ENCODE measurements at places on chromosomes 3 and 15.

- peak overlapping the region; percentile 95 for H3K4me3 ChIP-seq
- H3K36me3 ChIP-seq = peaks cover 17% of the 10 kb centered on the region
- peaks cover 31% of the 10 kb centered on the region for H3K4me1 ChIP-seq
- peak overlapping the region; percentile 100 for H3K27ac ChIP-seq
- no peak for DNase-seq
Observed at GRCh38 chr15:50355619-50355905, 564 bp upstream of the GABPB1 start.

DNA sequence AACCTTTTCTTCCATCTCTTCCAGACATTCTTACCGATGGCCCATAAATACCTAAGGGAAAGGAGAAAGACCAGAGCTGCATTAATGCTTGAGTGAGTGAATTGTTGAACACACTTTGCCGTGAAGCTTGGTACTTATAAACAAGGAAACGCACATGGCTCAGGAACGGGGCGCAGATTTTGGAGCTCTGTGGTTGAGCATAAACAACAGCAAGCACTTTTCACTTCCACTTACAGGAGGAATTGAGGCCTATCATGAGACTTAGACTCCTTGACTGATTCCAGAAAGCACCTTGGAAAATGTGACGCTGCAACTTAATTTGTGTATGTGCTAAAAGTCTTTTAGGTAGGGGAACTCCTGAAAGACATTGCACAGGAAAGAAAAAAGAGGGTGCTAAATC, 197.5 kb upstream of the FEZF2 start:
- no peaks in the 10 kb centered on the region for H3K27me3 ChIP-seq
- H3K27ac ChIP-seq = no peak overlapping the region

DNA sequence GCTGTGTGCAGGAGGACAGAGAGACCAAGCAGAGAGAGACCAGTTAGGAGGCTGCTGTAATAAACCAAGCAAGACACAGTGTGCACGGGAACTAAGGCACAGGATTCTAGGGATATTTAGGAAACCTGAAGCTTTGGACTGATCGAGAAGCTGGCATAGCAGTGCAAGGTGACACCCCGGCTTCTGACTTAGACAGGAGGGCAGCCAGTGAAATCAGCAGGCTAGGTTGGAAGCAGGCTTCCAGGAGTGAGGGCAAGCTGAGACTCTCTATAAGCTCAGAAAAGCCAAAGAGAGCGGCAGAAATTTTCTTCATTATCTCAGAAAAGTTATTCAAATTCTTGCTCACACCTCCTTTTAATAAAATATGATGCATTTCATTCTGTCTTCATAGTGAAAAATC, 104.6 kb downstream of the LIPC start:
- no peaks in the 10 kb centered on the region for H3K36me3 ChIP-seq
- no peak for DNase-seq
- peaks cover 16% of the 10 kb centered on the region for H3K4me1 ChIP-seq
- peaks cover 28% of the 10 kb centered on the region for H3K27me3 ChIP-seq

GRCh38 chr3:11300970-11301369, 28.8 kb downstream of the ATG7 start:
- peak overlapping the region; percentile 4 for H3K27ac ChIP-seq
- H3K27me3 ChIP-seq = no peaks in the 10 kb centered on the region
- H3K36me3 ChIP-seq = peaks cover 12% of the 10 kb centered on the region
- H3K4me1 ChIP-seq = peaks cover 11% of the 10 kb centered on the region
- no peak overlapping the region for H3K4me3 ChIP-seq

DNA sequence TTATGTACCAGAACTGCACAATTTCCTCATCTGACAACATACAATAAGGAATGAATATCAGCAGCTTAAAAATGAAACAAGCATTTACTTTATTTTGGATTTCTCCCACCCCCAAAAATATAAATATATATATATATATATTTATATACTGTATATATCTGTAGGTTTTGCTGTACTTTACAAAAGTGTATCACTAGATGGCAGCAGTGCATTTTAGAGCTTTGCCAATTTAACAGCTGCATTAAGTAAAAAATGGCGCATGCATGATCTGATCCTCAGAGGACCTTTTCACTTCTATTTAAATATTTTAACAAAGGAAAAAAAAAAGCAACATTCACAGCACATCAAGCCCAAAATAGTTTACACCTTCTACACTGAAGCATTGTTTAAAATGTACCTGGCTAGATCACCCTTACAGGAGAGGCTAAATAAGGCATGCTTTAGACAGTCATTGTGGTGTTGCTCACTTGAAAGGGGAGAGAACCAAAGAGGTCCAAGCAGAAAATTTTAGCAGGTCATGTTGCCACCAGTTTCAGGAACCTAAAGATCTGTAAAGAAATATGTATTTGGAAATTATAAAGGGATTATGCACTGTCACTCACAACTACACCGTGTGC, 72.6 kb downstream of the NPTN start:
- peaks cover 3% of the 10 kb centered on the region for H3K36me3 ChIP-seq
- H3K27me3 ChIP-seq = no peaks in the 10 kb centered on the region
- no peak overlapping the region for H3K4me3 ChIP-seq

DNA sequence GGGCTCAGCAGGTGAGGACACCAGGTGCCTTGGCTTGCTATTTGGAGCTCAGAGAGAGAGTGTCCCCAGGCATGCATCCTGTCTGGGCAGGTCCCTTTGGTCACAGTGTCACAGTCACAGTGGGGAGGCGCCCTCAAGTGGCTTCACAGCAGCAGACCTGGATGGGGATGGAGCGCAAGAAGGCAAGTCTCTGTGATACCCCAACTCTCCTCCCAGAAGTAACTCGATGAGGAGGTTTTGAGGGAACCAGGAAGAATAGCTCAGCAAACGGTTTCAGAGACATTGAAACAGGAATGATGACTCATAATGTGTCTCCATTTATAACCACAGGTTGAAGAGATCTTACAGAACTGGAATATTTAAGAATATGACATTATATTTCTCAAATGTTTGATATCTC, 66.5 kb upstream of the SH3GL3 start:
- H3K27me3 ChIP-seq = peaks cover 28% of the 10 kb centered on the region
- H3K4me3 ChIP-seq = no peak overlapping the region
- H3K4me1 ChIP-seq = no peaks in the 10 kb centered on the region
- no peaks in the 10 kb centered on the region for H3K36me3 ChIP-seq
- peak; percentile 28 for DNase-seq
- no peak overlapping the region for H3K27ac ChIP-seq

GRCh38 chr3:99186016-99186415, 284.5 kb upstream of the DCBLD2 start:
- no peaks in the 10 kb centered on the region for H3K27me3 ChIP-seq
- H3K4me3 ChIP-seq = no peak overlapping the region
- no peaks in the 10 kb centered on the region for H3K36me3 ChIP-seq
- H3K4me1 ChIP-seq = no peaks in the 10 kb centered on the region
- no peak for DNase-seq
- no peak overlapping the region for H3K27ac ChIP-seq

DNA sequence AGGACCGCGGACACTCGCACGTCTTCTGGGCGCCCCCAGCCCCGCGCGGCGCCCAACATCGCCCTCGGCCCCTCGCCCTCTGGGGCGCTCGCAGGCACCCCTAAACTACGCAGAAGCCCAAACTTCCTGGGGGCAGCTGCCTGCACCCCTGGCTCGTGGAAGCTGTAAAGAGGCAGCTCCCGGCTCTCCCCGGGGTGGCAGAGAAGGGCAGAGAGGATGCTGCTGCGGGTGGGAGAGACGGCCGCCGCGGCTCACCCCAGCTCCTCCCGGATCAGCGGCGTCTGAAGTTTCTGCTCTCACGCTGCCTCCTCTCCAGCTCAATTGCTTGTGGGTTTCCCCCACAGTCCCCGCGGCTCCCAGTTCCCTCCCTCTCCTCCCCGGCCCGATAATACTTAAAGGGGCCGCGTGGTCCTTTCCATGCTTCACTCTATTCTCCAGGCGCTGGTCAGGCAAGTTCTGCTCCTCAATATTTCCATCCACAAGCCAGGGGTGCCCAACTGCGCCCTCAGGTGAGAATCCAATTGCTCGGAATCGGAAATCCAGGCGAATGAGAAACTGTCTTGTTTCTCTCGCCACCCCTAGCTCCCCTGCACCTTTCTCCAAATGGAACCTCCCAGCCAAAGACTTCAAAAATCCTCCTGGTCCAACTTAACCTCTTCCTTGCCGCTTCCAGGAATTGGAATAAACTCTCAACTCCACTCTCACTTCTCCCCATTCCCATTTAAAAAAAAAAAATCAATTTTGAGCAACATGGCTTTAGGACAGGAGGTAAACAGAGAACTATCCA, 748.5 kb downstream of the ROBO1 start:
- peaks cover 21% of the 10 kb centered on the region for H3K4me1 ChIP-seq
- H3K36me3 ChIP-seq = no peaks in the 10 kb centered on the region
- peak overlapping the region; percentile 99 for H3K27ac ChIP-seq
- peak; percentile 49 for DNase-seq
- H3K27me3 ChIP-seq = no peaks in the 10 kb centered on the region
- no peak overlapping the region for H3K4me3 ChIP-seq

- no peak overlapping the region for H3K27ac ChIP-seq
- H3K27me3 ChIP-seq = no peaks in the 10 kb centered on the region
- DNase-seq = no peak
- no peaks in the 10 kb centered on the region for H3K36me3 ChIP-seq
- H3K4me1 ChIP-seq = no peaks in the 10 kb centered on the region
Observed at GRCh38 chr3:102532901-102533300, 98.1 kb downstream of the ZPLD1 start.

- no peaks in the 10 kb centered on the region for H3K36me3 ChIP-seq
- H3K4me1 ChIP-seq = no peaks in the 10 kb centered on the region
- no peaks in the 10 kb centered on the region for H3K27me3 ChIP-seq
- peak; percentile 46 for DNase-seq
Observed at GRCh38 chr3:85576091-85576690, 617.4 kb downstream of the CADM2 start.

DNA sequence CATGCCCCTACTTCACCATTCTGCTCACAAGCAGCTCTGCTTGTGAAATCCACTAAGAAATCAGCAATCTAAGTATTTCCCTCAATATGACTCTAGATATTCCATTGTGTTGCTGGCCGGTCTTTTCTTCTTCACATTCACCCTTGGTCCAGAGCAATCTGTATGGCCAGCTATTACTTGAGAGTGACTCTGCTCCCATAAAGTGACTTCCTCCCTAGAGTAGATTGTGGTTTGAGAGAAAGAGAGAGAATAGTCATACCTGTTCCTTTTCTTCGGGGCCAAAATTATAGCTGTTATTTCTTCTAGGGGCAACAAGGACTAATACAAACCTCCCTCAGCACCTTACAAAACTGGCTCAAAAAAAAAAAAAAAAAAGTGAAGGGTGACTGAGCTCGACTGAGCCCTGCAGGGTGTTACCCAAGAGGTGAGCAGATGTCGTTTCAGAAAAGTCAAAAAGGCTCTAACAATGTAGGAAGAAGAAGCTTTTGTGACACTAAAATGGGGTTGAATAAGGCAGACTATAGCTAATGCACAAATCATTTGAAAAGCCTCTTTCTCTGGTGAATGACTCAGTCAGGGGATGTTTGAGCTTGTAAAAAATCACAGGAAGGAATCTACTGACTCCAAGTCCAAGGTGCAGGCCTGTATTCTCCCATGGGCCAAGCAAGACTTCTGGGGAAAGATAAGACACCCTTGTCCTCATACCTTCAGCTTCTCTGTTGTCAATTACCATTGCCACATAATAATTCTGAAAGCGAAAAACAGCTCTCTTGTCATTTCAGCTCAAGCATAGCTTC, 161.0 kb upstream of the SLC24A5 start:
- no peak for DNase-seq
- H3K27ac ChIP-seq = no peak overlapping the region
- H3K4me3 ChIP-seq = no peak overlapping the region
- H3K4me1 ChIP-seq = peaks cover 10% of the 10 kb centered on the region
- H3K27me3 ChIP-seq = peaks cover 4% of the 10 kb centered on the region

GRCh38 chr3:150303768-150304167, 104.3 kb upstream of the TSC22D2 start:
- no peaks in the 10 kb centered on the region for H3K27me3 ChIP-seq
- H3K36me3 ChIP-seq = no peaks in the 10 kb centered on the region
- H3K4me3 ChIP-seq = no peak overlapping the region
- H3K27ac ChIP-seq = no peak overlapping the region
- peaks cover 9% of the 10 kb centered on the region for H3K4me1 ChIP-seq
- DNase-seq = no peak

DNA sequence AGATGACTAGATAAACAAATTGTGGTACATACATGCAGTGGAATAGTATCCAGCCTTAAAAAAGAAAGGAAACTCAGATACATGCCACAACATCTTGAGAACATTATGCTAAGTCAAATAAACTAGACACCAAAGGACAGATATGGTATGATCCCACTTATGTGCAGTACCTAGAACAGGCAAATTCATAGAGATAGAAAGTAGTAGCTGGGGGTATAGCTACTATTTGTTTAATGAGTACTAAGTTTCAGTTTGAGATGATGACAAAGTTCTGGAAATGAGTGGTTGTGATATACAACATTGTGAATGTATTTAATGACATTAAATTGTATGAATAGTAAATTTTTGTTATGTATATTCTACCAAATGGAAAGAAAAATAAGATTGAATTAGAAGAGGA, 477.2 kb upstream of the CFAP20DC start:
- peaks cover 2% of the 10 kb centered on the region for H3K4me1 ChIP-seq
- no peak for DNase-seq
- no peaks in the 10 kb centered on the region for H3K36me3 ChIP-seq

- H3K4me1 ChIP-seq = peaks cover 6% of the 10 kb centered on the region
- H3K4me3 ChIP-seq = no peak overlapping the region
- no peak for DNase-seq
- H3K27ac ChIP-seq = no peak overlapping the region
- no peaks in the 10 kb centered on the region for H3K36me3 ChIP-seq
Observed at GRCh38 chr3:101081446-101081845, 88.2 kb upstream of the ABI3BP start.

GRCh38 chr3:57659004-57659673, 33.7 kb downstream of the DENND6A start:
- no peaks in the 10 kb centered on the region for H3K27me3 ChIP-seq
- no peaks in the 10 kb centered on the region for H3K4me1 ChIP-seq
- peak overlapping the region; percentile 22 for H3K27ac ChIP-seq
- H3K36me3 ChIP-seq = peaks cover 8% of the 10 kb centered on the region

DNA sequence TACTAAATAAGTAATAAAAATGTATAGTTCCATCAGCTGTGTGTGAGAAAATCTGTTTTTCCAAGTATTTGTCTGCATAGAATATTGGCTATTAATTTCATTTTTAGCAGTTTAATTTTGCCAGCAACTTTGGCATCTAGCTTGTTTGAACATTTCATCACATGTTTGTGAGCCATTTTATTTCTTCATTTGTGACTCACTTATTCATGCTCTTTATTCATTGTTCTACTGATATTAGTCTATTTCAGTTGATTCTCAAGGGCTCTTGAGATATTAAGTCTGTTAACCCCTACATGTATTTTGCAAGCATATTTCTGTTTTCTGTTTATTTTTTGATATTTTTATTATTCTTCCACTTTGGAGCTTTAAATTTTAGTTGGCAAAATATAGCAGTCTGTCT, 74.0 kb upstream of the PHLDB2 start:
- no peaks in the 10 kb centered on the region for H3K27me3 ChIP-seq
- no peak overlapping the region for H3K27ac ChIP-seq
- peaks cover 9% of the 10 kb centered on the region for H3K36me3 ChIP-seq
- no peak for DNase-seq
- peaks cover 8% of the 10 kb centered on the region for H3K4me1 ChIP-seq
- no peak overlapping the region for H3K4me3 ChIP-seq

All from progenitor cell of endocrine pancreas (in vitro differentiated cells).